Right atrium auricular region (tissue), 2 donors: ENCODE measurements at places on chromosomes 5 and 9. TPM values are rescaled to one million over a fixed set of nuclear protein-coding genes. Genes with fewer than 3 reads are reported as not detected.

DNA sequence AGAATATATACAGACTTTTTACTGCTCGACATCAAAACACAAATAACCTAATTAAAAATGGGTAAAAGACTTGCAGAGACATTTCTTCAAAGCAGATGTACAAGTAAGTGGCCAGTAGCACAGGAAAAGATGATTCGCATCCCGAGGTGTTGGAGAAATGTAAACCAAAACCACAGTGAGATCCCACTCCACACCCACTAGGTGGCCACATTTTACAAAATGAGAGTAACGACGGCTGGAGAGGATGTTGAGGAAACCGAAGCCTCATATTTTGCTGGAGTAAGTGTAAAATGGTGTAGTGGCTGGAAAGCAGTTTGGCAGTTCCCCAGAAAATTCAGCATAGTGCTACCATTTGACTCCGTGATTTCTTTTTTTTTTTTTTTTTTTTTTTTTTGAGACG, 21.3 kb upstream of the GBGT1 start:
- DNase-seq: no peak

- DNase-seq: peak; percentile 54
Observed at GRCh38 chr9:120737416-120738165, 23.3 kb upstream of the MEGF9 start.

DNA sequence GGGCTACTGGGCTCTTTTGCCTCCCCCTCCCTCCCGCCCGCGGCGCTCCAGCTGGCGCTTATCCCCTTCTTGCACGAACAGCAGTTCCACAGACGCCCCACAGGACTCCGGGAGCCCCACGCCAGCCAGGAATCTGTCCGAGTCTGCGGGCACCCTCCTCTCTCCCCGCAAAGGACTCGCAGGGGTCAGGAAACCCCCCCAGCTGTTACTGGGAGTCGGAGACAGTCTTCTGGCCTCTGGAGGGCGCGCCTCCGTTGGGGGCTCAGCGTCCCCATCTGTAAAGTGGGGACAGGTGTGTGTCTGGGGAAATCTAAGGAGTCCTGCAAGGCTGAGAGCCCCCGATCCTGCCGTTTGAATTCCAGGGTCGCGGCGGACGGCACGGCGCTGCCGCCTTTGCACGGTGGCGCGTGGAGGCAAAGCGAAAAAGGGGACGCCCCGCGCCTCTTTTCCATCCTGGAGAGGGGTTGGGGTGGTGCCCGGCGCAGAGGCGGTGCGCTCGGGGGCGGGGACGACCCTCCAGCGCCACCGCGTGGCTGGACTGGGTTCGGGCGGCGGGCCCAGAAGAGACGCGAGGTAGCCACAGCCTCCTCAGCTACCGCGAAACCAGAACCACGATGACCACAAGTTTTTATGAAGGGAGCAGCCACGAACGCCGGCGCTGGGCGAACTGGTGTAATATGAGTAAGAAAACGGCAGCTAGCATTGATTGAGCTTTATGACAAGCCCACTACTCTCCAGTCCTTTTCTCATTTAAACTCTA, 2.8 kb upstream of the CCIN start:
- peak; percentile 86 for DNase-seq

GRCh38 chr5:168681556-168682183, 102.5 kb upstream of the PANK3 start:
- peak; percentile 70 for DNase-seq

- DNase-seq: no peak
Observed at GRCh38 chr9:84027201-84027600, 46.6 kb downstream of the RMI1 start.

DNA sequence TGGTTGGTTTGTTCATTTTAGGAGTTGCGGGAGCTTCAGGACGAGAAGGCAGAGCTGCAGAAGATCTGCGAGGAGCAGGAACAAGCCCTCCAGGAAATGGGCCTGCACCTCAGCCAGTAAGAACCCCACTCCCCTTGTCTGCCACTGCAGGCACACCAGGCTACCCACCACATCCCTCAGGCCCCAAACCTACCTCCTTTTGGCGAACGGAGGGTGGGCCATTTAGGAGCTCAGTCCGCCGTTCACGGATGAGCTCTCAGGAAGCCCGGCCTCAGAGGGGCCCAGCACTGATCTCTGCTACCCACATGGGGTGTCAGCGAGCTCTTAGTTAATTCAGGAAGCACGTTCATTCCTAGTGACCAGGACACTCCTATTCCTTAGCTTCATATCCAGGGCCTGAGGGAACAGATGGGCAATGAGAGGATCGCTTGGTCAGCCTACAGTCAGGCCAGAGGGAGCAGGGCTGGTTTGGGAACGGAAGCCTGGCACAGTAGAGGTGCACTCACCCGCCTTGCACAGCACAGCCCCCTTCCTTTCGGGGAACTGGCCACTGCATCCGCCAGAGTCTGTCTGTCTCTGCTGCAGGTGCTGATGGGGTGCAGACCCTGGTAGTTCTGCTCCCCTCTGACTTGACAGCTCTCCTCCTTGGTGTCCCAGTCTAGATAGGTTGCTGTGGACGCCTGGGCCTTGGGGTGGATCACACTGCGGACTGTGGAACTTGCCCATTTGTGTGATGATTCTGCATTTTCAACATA, 21.4 kb downstream of the HNRNPH1 start:
- no peak for DNase-seq

DNA sequence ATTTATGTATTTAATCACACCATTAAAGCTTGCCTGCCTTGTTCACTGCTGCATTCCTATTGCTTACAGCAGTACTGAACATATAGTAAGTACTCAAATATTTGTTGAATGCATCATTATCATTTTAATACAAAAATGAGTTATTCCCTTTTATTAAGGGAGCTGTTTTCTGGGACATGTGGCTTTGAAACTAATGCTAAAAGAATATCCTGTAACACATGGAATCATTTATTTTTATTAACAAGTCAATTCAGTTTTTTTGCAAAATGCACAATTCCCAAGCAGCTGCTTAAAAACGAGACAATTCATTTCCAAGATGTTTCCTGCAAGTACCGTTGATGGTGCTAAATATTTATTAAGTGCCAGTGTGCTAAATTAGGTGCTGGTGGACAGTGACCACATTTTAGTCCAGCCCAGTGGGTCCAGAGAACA, 148.3 kb upstream of the NR3C1 start:
- no peak for DNase-seq

Gene DHX29
- 20.9 TPM for total RNA-seq

Gene IL7R
- total RNA-seq: 3.1 TPM

Gene ZFP2
- total RNA-seq: 2.0 TPM
